Esophagus squamous epithelium (tissue), 5 donors: ENCODE measurements at places on chromosomes 12 and 14.

DNA sequence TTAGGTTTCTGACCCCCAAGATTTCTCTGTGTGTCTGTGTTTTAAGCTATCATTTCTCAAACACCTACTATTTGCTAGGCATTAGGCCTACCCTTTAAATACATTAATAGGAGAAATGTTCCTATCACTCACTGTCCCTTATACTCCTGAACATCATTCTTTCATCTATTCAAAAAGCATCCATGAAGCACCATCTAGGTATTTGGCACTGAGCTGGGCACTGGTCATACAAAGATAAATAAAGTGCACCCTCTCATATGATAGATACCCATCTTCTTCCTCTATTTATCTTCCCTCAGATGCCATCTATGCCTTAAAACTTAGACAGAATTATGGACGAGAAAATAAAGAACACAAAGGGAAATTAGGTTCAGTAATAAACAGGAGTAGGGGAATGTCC lies 20.4 kb downstream of the SIX1 start:
- no peak for DNase-seq

- no peak for DNase-seq
Measured at GRCh38 chr14:21168055-21168454, 12.2 kb upstream of the OR5AU1 start.

GRCh38 chr14:60805841-60806430 lies 71.4 kb downstream of the MNAT1 start:
- DNase-seq = no peak

- no peak for DNase-seq
Measured at GRCh38 chr12:230925-231671, 17.1 kb upstream of the SLC6A12 start.

- no peak for DNase-seq
Measured at GRCh38 chr14:32980178-32980901, 41.7 kb downstream of the NPAS3 start.
